ENCODE measurements at places on chromosomes 4 and X.

DNA sequence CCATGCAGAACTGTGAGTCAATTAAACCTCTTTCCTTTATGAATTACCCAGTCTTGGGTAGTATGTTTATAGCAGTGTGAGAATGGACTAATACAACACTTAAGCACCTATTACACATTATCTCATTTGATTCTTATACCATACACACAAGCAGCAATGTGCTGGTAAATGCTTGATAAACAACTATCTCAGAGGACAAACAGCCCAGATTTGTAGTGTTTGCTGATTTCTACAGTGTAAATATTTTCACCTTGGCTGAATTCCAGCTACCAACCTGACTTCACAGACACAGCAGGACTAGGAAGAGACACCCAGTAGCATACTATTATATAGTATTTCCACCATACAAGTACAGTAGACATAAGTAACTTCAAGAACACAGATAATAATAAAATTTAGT lies 406.5 kb upstream of the CNKSR2 start:
- DNase-seq = no peak

- DNase-seq = no peak
Measured at GRCh38 chr4:127968586-127968985, 3.4 kb downstream of the ABHD18 start.

GRCh38 chrX:130171446-130172126 lies at the start of gene RAB33A:
Gene RAB33A, plus strand, starts transcription at chrX:130171962. Its CDS starts 101 bp downstream, at chrX:130172063.
- peak; percentile 52 for DNase-seq

- no peak for DNase-seq
Measured at GRCh38 chr4:6356076-6356560, 86.5 kb downstream of the WFS1 start.

- no peak for DNase-seq
Measured at GRCh38 chr4:99572527-99573240, 1.9 kb upstream of the MTTP start.

DNA sequence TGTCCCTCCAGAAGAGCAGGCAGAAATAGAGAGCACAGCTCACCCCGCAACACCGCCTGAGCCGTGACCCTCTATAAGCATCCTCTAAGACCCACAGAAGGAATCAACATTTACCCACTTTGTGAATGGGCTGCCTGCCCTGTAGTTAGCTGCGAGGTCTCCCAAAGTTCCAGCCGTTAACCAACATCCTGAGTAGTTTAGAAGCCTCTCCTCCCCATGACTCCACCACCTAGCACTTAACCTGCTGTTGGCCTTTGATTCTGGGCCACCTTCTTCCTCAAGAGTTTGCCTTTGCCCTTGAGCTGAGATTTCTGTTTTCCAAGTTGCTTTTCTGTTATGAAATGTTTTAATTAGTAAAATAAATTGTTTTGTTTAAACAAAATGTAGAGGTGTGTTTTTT lies 75.8 kb downstream of the NUDT10 start:
- DNase-seq = no peak

DNA sequence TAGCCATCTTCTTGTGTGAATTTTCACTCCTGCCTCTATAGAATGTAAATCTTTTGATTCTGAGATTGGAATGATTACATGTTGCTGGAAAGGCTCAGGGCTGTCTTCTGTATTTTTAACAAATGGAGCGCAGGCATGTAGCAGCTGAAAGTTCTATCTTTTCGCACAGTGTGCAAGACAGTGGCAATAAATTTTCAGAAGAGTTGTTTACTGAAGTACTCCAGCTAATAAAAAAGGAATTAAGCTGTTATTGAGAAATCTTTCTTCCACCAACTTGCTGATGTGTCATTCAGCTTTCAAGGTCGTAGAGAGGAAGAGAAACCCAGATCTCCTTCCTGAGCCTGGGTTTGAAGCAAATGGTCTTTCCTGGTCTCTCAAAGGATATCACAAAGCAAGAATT lies 122.0 kb upstream of the PUDP start:
- DNase-seq = no peak

- DNase-seq = peak; percentile 8
Measured at GRCh38 chr4:174714393-174715211, 114.4 kb downstream of the GLRA3 start.

- no peak for DNase-seq
Measured at GRCh38 chrX:119541188-119541587, 24.0 kb downstream of the STEEP1 start.

DNA sequence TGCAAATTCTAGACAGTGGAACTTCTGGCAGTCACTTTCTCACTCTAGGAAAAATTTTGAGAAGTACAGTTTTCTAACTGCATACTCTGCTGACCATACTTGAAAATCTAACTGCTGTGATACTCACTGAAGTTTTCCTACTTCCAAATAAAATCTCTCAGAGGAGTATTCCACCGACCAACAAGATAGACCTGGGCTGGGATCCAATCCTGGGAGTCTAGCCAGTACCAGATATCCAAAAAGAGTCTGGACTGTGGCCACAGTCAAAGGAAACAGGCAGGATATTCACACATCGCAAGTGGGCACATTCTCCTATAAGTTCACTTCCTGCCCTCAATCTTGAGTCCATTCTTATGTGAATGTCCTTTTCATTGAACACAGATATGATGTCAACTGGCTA lies 1138.7 kb upstream of the PCDH7 start:
- no peak for DNase-seq

DNA sequence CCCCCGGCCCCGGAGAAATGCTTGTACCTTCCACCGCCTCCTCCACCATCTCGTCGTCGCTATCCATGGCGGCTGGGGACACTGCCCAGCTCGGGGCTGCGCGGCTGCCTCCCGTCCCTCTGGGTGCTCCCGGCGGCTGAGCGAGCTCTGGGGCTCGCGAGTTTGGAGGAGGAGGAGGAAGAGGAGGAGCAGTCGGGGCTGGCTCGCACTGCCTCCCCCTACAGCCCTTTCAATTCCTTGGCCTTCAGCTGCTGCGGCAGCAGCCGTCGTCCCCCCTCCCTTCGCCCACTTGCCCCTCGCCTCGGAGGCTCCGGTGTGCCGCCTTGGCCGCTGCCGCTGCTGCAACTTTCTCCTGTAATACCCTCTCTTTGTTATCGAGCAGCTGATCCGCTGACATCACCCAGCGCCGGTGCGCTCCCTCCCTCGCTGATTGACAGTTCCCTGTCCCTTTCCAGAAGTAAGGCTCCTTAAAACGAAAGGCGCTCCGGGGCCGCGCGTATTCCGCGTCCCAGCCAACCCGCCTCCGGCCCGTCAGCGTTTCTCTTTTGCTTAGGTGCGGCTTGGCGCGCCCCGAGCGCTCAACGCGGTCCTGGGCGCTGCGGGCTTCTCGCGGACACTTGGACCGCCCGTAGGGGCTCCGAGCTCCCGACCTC lies at the start of gene SETD7:
Gene SETD7 (minus strand): TSS at position 149 of the 653 bp plus-strand sequence. CDS start 82 bp downstream, at position 67.
- peak; percentile 66 for DNase-seq
